ENCODE measurements at places on chromosomes 11 and 22.
A peak's percentile ranks its signal among the peaks of the same experiment; 100 is the strongest.

DNA sequence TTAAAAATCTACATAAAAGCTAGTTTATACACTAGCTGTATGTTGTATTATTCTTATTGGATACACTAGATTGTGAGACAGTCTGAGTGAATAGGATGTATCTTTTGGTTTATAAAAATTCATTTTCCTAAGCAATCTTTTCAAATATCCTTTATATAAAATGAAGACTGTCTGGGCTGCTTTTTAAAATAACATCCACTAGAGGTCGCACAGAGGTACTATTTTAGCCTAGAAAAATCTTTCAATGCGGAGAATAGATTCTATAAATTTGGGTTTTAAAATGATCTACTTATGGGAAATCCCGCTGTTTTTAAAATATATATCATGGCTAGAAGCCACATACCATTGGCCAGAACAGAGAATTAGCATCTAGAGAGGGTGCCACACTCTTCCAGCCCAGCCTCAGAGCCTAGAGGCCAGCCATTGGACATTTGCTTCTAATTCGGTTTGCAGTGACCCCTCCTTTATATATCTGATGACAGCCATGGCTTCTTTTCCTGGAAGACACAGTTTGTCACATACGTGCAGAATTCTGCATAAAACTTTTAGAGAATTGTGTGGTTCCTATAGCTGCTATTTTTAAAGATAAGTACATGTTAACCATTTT, 7.3 kb downstream of the C11orf97 start:
- DNase-seq = no peak

DNA sequence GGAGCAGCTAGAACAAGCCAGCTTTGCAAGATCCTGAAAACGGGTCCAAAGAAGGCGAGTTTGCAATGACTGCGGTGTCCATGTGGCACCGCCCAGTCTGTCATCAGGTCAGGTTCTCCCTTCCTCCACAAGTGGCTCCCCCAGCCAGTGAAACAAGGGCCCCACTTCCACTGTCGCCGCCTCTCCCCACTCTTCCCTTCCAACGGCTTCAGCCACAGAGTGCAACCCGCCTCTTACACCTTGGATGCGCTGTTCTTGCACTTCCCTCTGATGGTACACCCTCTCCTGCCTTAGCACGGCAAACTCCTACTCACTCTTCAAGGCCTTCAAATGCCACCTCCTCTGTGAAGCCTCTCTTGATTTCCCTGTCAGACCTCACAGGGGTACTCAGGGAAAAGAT, 10.8 kb upstream of the TCF20 start:
- no peak for DNase-seq

DNA sequence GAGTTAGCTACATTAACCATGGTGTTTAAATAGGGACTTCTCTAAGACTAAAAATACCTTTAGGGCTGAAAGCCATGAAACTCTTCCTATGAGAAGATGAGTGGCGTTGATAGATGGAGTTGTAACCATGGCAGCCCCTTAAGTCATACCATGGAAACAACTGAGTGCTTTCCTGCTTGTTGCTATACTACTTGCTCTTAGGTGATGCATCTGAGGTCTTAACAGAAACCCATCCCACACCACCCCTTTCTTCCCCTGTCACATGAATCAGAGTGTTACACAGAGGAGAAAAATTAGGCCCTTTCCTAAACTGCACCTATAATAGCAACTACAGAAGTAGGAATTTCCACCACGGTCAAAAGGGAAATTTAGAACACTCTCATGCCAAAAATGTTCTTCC, 64.3 kb upstream of the ZC3H12C start:
- no peak for DNase-seq

- no peak for DNase-seq
These were observed 24.6 kb downstream of the RASD2 start for GRCh38 chr22:35564975-35565867.

DNA sequence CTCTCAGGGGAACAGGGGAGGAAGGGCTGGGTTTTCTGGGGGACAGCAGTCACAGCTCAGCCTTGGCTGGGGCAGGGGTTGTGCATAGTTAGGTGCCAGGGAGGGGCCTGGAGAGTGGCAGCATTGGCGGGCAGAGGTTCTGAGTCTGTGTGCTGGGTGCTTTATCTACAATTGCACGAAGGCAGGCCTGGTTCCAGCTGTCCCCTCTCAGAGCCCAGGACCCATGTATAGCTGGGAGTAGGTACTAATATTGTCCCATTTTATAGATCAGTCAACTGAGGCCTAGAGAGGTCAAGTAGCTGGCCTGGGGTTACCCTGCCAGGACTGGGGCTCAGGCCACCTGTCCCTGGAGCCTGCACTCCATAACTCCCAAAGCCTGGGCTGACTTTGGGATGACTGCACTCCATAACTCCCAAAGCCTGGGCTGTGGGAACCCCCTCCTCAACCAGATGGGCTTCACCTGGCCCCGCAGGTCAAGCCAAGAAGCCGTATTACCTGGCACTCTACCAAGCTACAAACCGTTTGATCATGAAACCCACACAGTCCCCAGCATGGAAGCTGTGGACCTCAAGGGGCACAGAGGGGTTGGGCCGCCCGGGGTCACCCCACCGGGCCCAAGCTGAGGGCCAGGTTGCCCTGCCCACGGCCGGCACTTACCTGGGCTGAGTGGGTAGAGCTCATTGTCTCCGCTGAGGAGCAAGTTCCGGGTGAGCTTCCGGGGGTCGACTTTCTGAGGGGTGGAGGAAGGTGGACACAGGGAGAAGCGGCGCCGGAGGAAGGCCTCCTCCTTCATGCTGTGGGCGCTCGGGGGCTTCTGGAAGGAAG, 36.5 kb downstream of the OSBPL5 start:
- no peak for DNase-seq

DNA sequence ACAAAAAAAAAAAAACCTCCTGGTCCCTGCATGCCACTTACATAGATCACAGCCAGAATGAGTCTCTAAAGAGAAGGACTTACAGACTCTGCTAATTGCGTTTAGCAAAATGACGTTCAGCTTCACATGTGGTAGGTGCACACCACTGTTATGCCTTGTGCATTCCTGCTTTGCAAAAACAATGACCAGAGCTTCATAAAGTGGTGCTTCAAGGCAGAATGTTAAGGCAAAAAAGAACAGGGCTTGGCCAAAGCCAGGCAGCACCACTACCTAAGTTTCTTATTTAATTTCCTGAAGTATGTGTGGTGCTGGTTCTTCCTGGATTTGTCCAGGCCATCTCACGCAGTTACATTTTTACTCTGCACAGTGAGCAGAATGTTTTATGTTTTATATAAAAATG, 85.2 kb downstream of the GALNT18 start:
- DNase-seq = no peak

- DNase-seq = no peak
These were observed 51.8 kb downstream of the MICAL3 start for GRCh38 chr22:17972385-17973191.

GRCh38 chr11:4454021-4454420, 4.9 kb downstream of the OR52K2 start:
- DNase-seq = no peak

DNA sequence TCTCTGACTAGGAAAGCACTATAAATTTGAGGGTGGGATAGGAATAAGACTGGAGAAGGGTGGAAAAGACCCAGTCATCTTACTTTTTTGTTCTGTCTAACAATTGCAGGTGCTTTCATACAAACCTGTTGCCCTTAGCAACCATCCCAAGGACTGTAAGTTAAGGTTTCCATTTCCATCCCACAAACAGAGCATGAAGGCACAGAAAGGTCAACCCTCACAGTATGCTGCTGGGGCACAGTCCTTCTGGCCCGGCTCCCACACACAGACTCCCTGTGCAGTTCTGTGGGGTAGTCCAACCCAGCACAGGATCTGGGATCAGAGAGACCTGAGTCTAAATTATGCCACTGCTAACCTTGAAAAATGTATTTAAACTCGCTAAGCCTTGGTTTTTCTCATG, 38.4 kb upstream of the ETS1 start:
- DNase-seq = no peak

DNA sequence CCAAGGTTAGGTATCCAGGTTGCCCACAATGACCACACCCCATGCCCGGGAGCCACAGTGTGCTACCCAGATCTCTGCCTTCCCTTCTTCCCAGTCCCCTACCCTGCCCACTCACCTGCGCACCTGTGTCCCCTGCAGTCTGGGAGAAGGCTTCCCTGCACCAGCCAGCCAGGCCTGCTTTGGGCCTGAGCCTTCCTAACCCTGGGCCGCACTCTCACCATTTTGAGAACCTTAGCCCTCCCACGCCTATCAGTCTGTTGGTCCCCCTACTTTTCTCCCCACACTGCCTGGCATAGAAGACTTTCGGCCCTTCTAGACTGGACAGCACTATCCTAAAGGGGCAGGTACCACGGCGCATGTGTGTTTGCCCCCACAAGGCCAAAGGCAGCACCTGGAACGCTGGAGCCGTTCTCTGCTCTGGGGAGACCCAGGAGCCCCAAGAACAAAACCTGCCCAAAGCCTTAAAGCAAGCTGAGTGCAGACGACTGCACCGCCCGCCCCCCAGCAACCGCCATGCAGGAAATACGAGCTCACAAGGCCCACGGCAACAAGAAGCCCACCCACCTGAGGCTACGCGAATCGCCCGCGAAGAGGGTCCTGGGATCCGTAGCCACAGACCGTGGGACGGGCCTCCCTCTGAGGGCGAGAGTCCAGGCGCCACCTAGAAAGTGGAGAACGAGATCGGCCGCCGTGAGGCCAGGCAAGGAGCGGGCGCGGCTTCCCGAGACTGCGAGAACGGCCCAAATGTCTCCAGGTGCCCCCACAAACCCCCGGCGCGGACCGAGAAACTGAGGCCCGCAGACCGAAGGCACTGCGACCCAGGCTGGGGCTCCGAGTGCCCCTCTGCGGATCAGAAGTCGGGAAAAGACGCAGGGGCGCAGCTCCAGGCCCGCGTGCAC, 546 bp downstream of the GNB1L start:
- DNase-seq = no peak

DNA sequence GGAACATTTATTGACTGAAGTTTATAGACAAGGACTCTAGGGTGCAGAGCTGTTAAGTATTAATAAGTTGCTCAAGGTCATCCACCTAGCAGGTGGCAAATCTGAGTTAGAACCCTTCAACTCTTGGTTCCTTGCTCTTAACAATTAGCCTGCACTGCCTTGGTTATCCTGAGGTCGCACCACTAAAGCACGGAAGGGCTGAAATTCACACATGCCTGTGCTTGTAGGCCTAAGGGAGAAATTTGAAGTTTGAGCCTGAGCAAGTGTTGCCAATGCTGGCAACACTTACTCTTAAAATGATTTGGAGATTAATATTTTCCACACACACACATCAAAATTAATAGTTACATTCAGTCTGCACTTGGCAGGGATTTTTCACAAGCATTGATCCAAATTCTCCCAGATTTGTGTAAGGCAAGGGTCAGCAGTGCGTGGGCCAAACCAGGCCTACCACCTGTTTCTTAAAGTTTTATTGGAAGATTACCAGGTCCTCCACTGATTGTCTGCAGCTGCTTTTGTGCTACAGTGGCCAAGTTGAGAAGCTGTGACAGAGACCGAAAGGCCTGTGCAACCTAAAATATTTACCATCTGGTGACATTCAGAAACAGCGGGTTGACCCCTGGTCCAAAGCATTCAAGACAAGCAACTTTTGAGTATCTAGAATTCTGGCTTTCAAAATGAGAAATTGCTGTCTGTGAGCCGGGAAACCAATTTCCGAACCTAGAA, 16.3 kb downstream of the APOL5 start:
- DNase-seq = no peak

DNA sequence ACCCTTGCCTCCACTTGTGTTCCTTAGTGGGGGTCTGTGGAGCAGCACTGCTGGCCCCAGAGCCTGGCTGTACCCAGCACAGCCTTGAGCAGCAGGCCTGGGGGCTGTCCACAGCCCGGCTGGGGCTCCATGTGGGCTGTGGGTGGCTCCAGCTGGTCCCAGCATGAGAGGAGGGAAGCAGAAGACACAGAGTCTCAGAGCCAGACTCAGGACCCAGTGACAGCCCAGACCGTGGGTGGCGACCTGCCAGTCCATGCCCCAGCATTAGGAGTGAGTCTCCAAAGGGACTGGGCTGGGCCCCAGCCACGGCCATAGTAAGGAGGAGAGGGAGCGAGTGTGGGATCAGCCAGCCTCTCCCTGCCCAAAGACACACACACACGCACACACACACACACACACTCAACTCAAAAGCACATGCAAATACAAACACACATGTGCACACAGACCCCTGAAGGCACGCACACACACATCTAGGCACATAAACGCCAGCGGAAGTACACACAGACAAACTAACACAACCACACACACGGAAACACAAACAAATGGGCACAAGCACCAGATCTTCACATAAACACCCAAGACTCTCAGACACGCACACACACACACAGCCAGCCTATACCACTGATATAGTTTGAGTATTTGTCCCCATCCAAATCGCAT, 16.7 kb upstream of the LRRC10B start:
- DNase-seq = no peak

- DNase-seq = peak; percentile 56
These were observed 2.3 kb downstream of the CASTOR1 start for GRCh38 chr22:30286813-30287647.

DNA sequence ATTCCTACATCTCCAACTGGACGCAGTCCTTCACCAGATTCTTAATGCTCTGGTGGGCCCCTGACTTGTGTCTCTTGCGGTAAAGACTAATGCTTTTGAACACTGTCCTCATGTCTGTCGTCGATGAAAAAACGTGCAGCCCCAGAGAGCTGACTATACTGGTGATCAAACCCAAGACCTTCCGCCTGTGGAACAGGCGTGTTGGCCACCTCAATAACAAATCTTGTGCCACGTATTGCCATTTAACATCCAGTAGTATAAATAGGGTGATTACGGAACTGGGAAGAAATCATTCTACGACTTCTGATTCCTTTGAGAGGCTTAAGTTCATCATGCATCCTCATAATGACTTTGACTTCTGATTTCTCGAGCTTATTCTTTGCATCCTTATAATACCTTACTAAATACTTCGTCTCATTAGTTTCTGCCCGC, 45.6 kb downstream of the OR4D9 start:
- no peak for DNase-seq

DNA sequence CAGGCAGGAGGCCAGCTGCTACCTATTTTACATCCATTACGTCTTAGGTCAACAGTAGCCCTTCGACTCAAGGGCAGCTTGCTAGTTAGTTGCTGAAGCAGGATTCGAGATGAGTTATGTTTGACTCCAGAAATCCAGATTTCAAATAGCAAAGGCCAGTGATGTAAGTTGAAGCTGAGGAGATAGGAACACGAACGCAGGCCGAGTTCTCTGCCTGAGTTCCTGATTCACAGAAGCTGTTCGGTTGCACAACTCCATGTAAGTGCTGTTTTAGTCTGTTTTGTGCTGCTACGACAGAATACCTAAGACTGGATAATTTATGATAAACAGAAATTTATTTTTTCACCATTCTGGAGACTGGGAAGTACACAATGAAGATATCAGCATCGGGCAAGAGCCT, 111.2 kb downstream of the SLC1A2 start:
- DNase-seq = no peak

DNA sequence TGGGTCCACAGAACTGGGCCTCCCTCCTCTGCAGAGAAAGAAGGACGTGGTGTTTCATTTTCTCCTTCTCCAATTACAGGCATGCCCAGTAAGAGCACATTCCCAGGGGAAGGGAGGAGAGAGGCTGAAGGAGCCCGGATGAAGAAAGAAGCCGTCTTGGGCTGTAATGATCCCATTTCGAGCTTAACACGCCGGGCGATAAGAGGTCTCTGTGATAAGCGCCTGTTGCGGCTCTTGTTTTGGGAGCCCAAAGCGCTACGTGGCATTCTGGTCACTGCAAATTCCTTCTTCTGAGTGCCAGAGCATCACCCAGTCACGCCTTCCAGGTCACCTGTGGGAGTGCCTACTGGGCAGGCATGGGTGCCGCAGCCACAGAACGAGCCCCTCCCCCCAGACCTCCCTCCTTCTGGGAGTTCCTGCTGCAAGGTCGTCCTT, 57.5 kb downstream of the ANO1 start:
- peak; percentile 80 for DNase-seq

All from NCI-H1436 (cell line).